CMK (cell line): ENCODE measurements at places on chromosomes 16 and 17.

DNA sequence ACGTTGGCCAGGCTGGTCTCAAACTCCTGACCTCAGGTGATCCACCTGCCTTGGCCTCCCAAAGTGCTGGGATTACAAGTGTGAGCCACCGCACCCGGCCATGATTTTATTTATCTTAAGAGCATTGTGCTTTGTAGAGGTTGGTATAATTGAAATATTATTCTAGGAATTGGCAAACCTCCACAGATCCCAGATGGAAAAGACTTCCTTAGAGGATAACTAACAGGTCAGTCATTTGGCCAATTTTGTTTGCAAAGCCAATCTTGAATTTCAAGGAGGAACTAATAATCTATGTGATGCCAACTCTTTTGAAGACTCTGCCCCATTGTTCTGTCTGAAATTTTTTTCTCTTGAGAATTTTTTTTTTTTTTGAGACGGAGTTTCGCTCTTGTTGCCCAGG is 46.7 kb upstream of the SLC5A10 start:
- no peak for DNase-seq

- DNase-seq = no peak
Observed at GRCh38 chr16:17365591-17366298, 105.0 kb downstream of the XYLT1 start.

DNA sequence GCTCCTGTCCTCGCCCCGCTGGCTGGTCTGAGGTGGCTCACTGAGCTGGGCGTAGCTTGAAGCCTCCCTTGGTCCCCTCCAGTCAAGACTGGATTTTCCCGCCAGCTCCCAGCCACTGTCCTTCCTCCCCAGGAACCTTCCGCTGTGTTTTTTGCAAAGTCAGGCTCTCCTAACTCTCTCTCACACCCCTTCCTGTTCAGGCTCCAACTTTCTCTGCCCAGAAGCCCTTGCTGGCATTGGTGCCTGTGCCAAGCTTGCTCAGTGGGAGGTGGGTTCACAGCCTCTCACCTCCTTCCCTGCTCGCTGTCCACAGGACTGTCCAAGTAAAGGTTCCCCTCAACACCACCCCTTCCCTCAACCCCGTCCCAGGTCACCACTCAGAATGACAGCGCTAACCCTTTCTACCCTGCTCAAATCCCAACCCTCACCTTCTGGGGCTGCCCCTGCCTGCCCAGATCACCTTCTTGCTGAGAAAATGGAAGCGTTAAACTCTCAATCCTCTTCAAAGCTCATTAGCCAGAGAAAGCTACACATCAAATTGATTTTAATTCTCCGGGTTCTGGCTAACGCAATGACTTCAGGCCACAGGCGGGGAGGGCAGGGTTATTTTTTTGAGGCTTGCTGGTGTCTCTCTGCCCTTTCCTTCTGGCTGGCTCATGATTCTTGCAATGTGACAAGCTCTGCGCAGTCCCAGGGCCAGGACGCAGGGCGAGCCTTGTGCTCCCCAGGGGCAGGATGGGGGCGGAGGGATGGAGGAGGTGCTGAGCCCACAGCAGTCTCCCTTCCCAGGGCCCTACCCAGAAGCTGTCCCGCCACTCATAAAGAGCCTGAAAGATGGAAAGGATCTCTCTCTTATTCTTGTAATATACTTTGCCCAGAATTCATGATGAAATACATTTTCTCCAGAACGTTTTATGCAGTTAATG is 357.2 kb upstream of the TNRC6C start:
- DNase-seq = no peak

GRCh38 chr16:57042157-57043111 is 49.9 kb upstream of the CPNE2 start:
- DNase-seq = no peak

DNA sequence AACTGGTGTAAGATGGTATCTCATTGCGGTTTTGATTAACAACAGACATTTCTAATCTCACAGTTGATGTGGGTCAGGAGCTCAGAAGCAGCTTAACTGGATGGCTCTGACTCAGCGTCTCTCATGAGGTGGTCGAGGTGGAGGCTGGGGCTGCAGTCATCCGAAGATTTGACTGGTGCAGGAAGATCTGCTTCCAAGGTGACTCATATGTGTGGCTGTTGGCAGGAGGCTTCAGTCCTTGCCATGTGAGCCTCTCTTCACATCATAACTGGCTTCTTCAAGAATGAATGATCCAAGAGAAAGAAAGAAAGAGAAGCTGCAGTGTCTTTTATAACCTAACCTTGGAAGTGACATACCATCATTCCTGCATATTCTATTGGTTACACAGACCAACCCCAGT is 376.1 kb downstream of the SEC14L1 start:
- no peak for DNase-seq

DNA sequence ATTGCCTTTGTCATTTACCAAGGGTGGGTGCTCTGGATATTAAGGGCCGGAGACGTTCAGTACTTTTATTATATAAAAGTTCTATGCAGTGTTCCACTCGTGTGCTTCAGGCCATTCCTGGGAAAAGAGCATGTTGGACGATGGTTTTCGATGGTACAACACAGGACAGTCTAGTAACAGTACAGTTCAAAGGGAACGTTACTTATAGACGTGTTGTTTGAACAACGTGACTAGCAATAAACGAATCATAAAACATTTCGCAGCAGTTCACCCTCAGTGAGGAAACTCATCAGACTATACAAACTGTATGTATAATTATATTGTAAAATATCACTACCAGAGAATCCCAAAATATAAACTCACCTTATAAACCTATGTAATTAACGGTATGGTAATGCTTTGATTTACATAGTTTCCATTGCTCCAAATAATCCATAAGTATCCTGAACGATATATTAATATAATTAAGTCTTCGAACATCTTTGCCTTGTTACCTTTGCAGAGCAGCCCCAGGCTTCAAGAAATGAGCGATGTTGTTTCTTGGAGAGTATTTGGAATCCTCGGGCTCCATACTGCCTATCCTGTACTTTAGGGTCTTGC is 589 bp downstream of the NMT1 start:
- no peak for DNase-seq

- no peak for DNase-seq
Observed at GRCh38 chr16:8936421-8936820, 27.3 kb downstream of the USP7 start.

- DNase-seq = no peak
Observed at GRCh38 chr16:85141491-85142128, 29.3 kb upstream of the CIBAR2 start.

DNA sequence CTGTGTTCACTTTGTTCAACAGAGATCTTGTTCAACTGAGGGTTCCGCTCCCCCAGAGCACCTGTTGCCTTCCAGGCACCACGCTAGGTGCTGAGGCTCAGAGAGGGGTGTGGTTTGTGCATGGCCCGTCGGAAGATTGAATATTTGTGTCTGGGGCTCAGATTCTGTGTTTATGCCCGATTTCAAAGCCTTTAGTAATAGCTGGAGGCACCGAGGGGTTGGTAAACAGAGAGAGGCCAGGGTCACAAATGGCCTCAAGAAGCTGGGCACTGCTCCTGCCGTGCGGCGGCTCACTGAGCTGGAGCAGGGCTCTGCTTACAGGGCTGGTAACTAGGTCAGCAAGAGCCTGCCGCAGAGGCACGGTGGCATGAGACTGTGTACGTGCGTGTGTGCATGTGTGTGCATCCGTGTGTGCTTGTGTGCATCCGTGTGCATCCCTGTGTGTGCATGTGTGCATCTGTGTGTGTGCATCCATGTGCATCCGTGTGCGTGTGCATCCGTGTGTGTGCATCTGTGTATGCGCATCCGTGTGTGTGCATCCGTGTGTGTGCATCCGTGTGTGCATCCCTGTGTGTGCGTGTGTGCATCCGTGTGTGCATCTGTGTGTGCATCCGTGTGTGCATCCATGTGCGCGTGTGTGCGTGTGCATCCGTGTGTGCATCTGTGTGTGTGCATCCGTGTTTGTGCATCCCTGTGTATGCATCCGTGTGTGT is 5.4 kb downstream of the ITGAE start:
- DNase-seq = no peak

DNA sequence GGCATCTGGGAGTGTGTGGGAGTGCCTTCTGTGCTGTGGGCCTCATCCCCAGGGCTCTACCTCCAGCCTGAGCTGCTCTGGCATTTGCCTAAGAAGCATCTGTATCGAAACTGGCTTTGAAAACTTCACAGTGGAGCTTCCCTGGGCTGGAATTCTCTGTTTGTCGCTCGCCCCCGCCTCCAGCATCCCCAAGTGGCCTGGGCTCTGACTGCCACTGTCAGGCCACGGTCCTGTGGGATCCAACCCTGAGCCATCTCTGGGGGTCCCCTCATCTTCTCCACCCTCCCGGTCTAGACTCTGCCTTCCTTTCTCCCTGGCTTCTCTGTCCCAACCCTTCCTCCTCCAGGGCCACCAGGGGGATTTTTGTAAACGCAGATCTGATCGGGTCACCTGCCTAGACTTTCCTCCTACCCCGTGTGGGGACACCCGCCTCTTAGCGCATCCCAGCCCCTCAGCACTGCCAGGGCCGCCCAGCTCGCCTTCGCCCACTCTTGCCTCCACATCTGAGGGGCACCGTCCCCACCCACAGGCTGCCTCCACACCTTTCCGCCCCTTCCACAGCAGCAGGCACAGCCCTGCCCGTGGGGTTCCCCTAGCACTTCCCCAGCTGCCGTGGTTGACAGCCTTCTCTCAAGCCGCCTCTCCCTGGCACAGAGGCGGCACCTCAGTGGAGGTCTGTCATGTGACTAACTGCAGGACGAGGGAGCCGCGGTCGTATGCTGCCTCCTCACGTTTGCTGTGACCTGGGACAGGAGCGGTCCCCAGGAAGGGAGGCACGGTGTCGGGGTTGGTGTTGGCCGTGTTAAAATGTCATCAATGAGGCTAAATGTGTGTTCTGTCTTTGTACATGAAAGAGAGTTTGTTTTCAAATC is 12.0 kb downstream of the TBC1D24 start:
- DNase-seq = no peak

- no peak for DNase-seq
Observed at GRCh38 chr16:78246559-78246958, 147.1 kb downstream of the WWOX start.

DNA sequence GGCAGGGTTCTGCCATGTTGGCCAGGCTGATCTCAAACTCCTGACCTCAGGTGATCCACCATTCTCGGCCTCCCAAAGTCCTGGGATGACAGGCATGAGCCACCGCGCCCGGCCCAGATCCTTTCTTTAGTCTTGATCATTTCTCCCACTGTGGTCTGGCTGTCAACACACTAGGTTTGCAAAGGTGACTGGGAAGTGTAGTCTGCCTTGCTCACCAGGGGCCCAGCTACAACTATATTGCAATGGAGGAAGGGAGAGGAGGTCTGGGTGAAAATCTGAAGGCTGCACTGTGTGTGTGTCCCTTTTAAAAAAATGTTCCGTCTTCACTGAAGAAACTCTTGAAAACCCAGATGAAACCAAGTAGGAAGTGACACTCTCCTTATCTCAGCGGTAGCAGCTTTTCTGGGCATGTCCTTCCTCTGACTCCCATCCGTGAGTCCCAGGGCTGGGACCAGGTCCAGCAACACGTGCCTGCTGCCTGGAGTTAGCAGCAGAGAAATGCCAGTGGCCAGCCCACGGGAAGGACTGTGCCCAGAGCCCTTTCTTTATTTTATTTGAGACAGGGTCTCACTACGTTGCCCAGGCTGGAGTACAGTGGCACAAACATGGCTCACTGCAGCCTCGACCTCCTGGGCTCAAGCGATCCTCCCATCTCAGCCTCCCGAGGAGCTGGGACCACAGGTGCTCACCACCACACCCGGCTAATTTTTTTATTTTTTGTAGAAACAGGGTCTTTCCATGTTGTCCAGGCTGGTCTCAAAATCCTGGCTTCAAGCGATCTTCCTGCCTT is 17.8 kb upstream of the KIF19 start:
- peak; percentile 89 for DNase-seq

- peak; percentile 72 for DNase-seq
Observed at GRCh38 chr16:84718-85406, 6.8 kb downstream of the MPG start.

GRCh38 chr16:50469121-50469743 is 79.0 kb upstream of the NKD1 start:
- DNase-seq = no peak

GRCh38 chr17:69620363-69620762 is 205.9 kb downstream of the MAP2K6 start:
- DNase-seq = no peak

DNA sequence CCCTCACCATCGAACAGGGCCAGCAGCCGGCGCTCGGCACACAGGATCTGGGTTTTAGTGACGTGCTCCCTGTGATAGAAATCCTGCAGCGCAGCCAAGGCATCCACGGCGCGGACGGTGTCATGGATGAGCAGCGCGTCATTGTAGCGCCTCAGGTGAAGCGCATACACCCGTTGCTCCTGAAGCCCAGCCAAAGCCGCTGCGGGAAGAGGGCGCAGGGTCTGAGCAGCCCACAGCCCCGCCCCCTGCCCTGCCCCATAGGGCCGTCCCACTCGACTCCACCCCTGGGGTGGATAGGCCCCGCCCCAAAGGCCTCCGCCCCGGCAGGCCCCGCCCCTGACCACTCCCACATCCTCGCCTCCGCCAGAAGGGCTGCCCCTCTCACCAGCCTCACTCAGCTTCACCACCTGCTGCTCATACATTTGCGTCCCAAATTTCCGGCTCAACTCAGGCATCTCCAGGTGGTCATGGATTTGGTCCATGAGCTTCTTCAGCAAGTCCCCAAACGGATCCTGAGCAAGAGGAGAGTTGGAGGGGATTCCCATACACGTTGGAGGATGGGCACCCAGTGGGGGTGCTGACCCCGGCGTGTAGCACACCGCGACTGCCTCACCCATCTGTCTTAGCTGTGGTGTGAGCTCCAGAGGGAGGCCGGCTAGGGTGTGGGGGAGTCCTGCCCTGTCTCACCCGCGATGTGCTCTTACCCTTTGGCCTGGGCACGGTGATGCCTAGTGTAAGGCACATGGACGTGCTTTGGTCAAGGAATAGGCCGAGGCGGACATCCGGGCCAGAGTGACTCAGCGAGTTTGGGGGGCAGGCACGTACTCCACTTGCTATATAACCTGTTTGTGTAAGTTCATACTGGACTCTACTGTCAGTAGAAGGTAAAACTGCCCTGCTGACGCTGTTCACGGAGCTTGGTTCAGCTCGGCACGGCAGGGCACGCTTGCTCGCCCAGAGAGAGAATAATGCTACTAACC is 4.6 kb downstream of the DHX58 start:
- peak; percentile 74 for DNase-seq

DNA sequence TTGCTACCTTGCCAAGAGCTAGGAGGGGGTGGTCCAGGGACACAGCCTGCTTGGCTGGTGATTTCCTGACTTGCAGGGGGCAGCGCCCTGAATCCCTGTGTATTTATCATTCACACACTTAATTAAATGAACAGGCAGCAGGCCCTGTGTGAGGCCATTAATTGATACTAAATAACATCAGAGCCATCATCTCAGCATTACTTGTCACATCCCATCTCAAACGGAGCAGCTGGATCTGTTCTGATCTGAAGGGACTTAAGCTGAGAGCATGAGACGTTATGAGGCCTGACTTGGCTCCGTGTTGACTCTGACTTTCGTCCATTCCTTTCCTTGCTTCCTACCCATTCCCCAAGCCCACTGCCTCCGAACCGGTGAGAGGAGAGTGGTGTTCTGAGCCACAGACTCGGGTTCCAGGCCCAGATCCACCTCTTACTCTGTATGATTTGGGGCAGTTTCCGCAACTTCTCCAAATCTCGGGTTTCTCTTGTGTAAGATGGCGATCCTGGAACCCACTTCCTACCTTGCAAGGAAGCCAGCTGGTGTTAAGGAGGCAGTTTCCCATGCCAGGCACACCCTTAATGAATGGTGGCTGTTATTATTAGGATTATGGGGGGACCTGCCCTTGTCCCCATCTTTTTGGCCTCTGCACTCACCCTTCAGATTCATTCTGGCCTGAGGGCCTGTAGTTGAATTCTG is 33.8 kb downstream of the CACNA1G start:
- DNase-seq = no peak

- DNase-seq = no peak
Observed at GRCh38 chr16:77499373-77500285, 64.8 kb upstream of the ADAMTS18 start.

GRCh38 chr17:13420878-13421277 is 180.9 kb downstream of the HS3ST3A1 start:
- DNase-seq = no peak
